AG10803 (cell line): ENCODE measurements at places on chromosomes 2 and 18.

DNA sequence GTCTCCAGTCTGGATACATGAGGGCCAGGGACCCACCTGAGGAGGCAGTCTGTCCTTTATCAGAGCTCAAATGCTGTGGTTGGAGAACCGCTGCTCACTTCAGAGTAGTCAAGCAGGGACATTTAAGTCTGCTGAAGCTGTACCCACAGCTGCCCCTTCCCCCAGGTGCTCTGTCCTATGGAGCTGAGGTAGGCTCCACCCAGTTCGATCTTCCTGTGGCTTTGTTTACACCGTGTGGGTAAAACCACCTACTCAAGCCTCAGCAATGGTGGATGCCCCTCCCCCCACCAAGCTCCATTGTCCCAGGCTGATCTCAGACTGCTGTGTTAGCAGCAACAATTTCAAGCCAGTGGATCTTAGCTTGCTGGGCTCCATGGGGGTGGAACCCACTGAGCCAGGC lies 731.4 kb upstream of the HS6ST1 start:
- no peak for DNase-seq

GRCh38 chr18:37222999-37223378 lies 342.6 kb downstream of the CELF4 start:
- peak; percentile 6 for DNase-seq

DNA sequence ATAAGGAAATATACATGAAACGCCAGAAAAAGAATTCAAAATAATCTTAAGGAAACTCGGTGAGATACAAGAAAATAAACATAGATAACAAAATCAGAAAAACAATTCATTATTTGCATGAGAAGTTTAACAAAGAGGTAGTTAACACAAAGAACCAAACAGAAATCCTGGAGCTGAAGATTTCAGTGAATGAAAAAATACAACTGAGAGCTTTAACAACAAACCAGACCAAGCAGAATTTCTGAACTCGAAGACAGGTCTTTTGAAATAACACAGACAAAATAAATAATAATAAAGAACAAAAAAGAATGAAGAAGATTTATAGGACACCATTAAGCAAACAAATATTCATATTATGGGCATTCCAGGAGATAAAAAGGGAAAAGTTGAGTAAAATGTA lies 204.7 kb downstream of the ATAD2B start:
- DNase-seq = no peak

DNA sequence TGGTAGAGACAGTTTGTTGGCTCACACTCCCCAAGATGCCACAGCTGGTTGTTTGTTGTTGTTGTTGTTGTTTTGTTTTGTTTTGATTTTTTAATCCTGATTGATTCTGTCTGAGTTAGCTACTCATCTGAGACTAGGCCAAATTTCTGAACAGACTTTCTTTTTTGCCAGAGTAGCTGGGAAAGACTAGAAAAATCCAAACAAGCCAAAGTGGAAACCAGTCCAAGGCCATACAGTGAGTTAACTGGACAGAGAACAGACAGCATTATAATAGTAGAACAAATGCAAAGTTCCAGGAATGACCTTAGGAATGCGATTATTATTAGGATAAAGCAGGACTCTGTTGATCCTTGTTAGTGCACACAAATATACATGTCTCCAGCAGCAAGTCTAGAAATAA lies 43.8 kb upstream of the CYP26B1 start:
- DNase-seq = no peak

DNA sequence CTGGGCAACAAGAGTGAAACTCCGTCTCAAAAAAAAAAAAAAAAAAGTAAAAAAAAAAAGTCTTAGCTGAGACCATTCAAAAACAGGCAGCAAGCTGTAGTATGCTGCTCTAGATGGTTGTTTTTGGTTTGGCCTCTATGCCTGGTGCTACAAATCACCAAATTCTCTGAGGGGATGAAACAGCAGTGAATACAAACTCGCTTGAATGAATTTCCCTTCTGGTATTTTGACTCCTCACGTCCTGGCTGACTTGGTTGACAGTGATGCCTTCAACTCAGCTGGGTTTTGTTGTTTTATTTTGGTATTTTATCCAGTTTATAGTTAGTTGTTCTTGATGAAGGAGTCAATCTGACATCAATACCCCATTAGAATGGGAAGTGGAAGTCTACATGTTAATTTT lies 3.3 kb upstream of the TCF7L1 start:
- no peak for DNase-seq

- DNase-seq = peak; percentile 20
Measured at GRCh38 chr2:188810586-188810985, 163.6 kb upstream of the COL3A1 start.

- DNase-seq = peak; percentile 63
Measured at GRCh38 chr2:204604061-204604460, 58.8 kb downstream of the PARD3B start.

GRCh38 chr2:84302513-84303412 lies 156.3 kb downstream of the SUCLG1 start:
- DNase-seq = peak; percentile 49

GRCh38 chr2:96685577-96686459 lies 43.3 kb downstream of the FER1L5 start:
- DNase-seq = no peak

DNA sequence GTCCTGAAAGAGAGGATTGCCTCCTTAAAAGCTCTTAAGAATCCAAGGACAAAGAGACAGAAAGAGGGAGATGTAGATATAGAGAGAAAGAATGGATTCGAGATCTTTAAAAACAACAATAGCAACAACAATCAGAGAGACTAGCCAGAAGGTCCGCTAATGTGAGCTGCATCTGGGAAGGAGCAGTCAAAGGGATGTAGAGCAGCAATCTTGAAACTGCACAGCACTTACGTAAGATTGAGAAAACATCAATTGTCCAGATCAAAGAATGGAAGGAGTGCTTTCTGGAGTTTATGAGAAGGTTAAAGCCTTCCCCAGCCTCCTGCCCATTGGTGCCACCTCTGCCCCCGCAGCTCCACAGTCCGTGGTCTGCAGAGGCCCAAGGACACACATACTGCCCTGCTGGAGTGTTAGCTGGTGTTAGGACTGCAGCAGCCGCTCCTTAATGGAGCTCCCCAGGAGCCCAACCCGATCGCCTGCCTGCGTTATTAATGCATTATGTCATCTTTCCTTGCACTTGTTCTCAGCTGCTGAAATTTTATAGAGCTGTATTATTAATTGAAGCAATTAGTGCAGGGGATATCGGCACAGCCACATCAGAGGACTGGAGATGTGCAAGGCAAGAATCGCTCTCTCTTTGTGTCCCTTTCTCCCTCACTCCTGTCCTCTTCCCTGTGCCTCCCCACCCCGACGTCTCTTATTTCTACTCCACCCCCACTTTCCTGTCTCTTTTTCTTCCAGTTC lies 94.2 kb upstream of the STPG4 start:
- DNase-seq = peak; percentile 36
